ENCODE measurements at places on chromosomes 6 and 20.
A peak's percentile ranks its signal among the peaks of the same experiment; 100 is the strongest.

GRCh38 chr6:50527985-50528384 lies 185.3 kb upstream of the TFAP2D start:
- no peak for DNase-seq

GRCh38 chr20:50584687-50585086 lies 74.5 kb downstream of the PTPN1 start:
- no peak for DNase-seq

GRCh38 chr6:36947570-36948351 lies 6.8 kb upstream of the PI16 start:
- no peak for DNase-seq

GRCh38 chr6:111993342-111993741 lies 60.6 kb upstream of the CCN6 start:
- no peak for DNase-seq

- peak; percentile 10 for DNase-seq
Observed at GRCh38 chr20:22905658-22906057, 129.5 kb upstream of the SSTR4 start.

- no peak for DNase-seq
Observed at GRCh38 chr20:47389867-47390347, 33.4 kb upstream of the ZMYND8 start.

- DNase-seq: no peak
Observed at GRCh38 chr6:111992851-111993250, 61.1 kb upstream of the CCN6 start.

GRCh38 chr6:46276576-46277142 lies 105.9 kb upstream of the ENPP5 start:
- DNase-seq: no peak

GRCh38 chr20:43748274-43748673 lies 21.5 kb upstream of the GTSF1L start:
- no peak for DNase-seq

DNA sequence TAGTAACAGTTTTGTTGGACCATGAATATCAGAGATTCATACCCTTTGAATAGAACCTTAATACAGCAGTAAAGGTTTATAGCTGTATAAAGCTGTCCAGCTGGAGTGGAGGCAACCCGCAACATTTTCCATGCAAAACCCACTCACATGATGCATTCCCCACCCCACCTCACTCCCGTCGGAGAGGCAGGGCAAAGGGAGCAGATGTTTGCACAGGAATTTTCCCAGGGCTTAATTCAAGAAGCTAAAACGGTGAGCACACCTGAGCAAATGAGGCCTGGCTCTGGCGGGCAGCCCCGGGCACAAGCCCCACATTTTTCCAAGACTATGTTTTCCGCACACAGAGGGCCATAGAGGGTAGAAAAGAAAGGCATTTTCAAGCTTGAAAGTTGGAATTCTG lies 191.7 kb downstream of the FOXC1 start:
- no peak for DNase-seq

DNA sequence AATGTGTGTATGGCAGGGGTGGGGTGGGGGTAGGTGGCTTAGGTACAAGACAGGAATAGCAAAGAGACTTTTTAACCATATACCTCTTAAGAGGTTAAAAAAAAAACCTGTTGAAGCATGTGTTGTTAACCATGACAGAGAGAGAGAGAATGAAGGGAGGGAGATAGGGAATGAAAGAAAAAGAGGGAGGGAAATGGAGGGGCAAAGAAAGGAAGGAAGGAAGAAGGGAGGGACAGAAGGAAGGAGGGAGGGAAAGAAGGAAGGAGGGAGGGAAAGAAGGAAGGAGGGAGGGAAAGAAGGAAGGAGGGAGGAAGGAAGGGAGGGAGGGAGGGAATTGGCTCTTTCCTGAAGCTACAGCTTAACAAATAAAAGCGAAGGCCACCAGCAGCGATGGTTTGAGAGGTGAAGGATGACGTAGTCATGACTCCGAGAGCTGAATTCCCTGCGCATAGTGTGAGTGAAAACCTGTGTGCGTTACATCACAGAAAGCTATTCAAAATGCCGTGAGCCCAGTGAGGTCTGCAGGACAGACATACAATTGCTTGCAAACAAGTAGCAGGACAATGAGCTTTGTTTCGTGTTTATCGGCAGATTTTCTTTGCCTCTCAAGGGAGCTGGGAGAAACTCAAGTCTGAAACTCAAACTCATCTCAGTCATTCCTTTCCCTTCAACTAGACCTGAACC lies 88.6 kb upstream of the NEDD9 start:
- no peak for DNase-seq

GRCh38 chr20:5212907-5213487 lies 86.2 kb downstream of the CDS2 start:
- no peak for DNase-seq

- DNase-seq: no peak
Observed at GRCh38 chr20:63267691-63268090, 4.9 kb upstream of the ARFGAP1 start.

DNA sequence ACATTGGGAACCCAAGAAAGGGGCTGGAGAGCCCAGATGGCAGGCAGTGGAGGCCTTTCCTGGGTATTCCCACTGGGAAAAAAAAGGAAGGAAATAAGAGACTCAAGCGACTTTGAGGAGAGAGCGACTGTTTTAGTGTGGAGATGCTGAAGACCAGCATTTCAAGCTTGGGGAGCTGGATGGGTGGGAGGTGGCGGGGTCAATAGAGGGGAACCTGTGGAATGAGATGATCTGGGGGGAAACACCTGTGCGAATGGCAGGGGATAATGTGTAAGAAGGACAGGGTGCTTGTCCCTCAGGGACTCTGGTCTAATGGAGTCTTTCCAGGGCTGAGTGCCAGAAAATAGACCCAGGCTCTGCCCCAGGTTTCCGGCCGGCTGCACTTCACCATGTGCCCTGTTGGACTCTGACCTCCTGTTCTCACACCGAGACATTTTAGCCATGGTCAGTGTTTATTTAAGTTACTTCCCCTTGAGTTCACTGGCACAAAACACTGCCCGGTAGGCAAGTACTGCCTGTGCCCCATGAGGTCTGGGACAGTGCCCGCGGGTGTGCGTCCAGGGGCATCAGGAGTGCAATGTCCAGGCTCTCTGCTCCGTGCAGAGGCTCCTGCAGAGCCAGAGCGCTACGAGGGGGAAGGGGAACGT lies 50.4 kb upstream of the NKX2-2 start:
- no peak for DNase-seq

GRCh38 chr6:15518878-15519277 lies 143.9 kb downstream of the DTNBP1 start:
- DNase-seq: no peak
